ENCODE measurements at places on chromosomes 11 and 22.

GRCh38 chr11:111531687-111532364 is 8.7 kb upstream of the LAYN start:
- DNase-seq: peak; percentile 15

DNA sequence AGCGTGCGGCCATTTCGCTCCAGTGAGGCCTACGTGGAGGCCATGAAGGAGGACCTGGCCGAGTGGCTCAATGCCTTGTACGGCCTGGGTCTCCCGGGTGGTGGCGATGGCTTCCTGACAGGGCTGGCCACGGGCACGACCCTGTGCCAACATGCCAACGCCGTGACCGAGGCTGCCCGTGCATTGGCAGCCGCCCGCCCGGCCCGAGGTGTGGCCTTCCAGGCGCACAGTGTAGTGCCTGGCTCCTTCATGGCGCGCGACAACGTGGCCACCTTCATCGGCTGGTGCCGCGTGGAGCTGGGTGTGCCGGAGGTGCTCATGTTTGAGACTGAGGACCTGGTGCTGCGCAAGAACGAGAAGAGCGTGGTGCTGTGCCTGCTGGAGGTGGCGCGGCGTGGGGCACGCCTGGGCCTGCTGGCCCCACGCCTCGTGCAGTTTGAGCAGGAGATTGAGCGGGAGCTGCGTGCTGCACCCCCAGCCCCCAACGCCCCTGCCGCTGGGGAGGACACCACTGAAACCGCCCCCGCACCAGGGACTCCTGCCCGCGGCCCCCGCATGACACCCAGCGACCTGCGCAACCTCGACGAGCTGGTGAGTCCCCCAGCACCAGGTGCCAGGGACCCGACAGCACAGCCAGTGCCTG is 1.8 kb downstream of the GAS2L1 start:
- DNase-seq: no peak

DNA sequence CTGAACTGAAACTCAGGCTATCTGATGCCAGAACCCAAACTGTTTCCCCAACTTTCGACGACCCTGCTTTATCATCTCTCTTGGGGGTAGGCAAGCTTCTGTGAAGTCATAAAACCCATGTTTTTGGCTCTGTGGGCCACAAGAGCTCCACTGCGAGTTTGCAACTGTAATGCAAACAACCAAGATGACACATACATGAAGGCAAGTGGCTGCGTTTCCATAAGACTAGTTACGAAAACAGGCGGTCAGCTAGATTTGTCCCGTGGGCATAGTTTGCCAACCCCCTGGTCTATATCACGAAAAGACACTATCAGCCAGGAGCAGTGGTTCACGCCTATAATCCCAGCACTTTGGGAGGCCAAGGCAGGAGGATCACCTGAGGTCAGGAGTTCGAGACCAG is 37.5 kb downstream of the TPST2 start:
- no peak for DNase-seq

GRCh38 chr22:42296381-42296853 is 26.0 kb upstream of the TCF20 start:
- DNase-seq: no peak

DNA sequence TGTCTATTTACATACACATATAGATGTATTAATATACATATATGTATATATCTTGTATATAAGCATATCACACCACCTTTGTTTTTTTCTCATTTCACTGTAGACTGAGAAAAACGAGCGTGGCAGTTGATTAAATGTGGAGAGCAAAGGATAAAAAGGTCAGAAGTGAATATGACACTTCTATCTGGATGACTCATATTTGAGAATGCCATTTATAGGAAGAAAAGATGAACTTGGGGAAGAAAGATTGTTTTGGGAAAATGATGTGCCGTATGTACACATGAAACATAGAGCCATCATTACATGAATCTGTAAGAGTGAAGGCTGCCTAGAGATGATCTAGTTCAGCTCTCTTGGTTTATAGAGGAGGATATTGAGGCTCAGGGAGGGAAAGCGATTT is 28.7 kb downstream of the AMOTL1 start:
- no peak for DNase-seq

DNA sequence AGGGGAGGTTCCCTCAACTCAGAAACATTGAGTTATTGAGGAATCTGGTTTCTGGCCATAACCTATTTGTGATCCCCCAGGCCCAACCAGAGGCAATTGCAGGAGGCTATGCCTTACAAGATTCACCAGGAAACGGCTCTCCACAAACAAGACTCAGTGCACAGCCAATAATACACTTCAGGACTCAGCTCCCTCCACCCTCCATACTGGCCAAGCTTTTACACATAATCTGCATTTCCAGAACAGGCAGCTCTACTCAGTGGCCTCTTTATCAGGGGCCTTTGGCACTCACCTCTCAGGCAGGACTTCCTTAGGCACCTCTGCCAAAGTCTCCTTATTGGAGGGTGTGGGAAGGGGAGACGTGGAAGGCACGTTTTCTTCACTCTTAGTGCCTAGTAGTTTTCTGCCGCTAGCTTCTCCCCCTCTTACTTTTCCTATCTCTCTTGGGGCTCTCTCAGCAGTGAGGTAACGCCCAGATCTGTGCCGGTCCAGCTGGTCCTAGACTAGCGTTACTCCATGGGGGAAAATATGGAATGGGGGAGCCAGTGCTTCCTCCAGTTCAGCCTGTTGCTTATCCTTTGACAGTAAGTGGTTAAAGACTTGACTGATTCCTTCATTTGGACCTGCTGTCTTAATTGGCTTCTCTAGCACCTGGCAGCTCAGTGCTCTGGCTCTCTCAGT is 62.8 kb upstream of the ANO3 start:
- DNase-seq: no peak

DNA sequence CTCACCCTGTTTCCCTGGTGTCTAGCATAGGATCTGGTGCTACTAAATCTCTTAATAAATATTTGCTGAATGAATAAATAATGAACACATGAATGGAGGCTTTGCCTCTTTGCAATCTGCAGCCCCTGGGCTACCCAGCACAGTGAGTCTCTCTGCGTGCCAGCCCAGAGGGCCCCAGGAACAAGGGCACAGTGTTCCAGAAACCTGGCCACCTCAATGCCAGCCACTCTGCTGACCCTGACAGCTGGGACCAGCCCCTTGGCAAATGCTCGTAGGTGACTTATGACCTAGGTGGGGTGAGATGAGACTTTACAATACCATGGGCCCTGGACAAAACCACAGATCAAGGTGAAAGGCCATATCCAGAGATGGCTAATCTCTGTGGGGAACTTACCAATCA is 31.6 kb downstream of the UQCR10 start:
- no peak for DNase-seq

DNA sequence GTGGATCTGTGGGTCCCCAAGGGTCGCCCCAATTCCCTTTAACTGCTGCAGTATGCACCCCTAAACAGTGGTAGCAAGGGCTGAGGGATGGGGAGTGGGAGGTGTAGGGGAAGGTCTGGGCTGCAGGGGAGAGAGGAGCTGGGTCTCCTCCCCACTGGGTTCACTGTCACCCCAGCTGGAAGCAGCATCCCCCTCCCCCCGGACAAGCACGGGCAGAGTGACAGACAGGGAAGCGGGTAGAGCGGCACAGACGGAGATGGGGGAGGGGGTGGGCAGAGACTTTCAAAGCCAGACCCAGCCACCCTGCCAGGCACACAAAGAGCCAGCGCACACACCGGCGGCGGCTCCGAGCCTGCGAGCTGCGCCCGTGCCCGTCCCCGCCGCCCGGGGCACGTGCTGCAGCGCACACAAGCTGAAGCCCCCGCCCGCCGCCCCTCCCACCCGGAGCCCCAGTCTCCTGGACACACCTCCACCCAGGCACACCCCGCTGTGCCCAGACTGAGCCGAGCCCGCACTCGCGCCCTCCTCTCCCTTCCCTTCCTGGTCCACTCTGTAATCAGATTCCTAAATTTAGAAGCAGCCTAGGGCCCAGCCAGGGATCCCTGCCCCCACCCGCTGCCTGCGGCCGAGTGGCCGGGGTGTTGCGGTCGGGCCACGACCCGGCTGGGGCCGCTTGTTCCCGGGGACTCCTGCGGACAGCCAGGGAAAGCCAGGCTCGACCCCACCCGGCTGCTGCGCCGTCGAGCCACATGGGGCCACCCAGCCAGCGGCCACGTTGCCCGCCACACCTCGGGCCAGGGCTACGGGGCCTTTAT is 935 bp upstream of the RCOR2 start:
- peak; percentile 91 for DNase-seq

DNA sequence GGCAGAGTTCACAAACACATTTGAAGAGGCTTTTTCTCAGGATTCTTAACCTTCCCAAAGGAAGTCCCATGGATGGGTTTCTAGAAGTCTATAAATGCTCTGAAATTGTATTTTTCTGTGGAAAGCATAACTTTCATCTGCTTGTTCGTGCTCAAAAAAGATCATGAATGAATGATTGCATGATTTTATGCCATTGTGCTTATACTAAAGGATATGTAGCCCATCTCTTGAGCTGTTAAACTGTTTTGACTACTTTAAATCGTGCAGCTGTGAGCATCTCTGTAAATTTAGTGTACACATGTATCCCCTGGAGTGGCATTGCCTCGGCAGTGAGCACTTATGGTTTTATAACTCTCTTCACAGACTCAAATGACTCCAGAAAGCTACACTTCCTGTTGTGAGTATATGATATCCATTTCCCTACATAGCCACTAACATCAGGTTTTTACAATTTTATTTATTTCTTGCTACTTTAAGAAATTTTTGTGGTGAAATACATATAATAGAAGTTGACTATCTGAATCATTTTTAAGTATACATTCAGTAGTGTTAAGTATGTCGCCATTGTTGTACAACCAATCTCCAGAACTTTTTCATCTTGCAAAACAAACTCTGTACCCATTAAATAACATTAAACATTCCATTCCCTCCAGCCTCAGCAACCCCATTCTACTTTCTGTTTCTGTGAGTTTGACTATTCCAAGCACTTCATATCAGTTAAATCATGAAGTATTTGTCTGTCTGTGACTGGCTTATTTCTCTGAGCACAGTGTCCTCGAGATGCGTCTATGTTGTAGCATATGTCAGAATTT is 8.0 kb downstream of the NEAT1 start:
- DNase-seq: no peak

- DNase-seq: peak; percentile 59
Measured at GRCh38 chr11:60866911-60867870, at the start of gene ZP1. Gene ZP1 (plus strand): TSS chr11:60867542. CDS start chr11:60867562, 20 bp downstream.

- peak; percentile 62 for DNase-seq
Measured at GRCh38 chr11:32430568-32431381, 4.6 kb downstream of the WT1 start.

- DNase-seq: no peak
Measured at GRCh38 chr11:985406-985805, 51.1 kb downstream of the MUC6 start.

DNA sequence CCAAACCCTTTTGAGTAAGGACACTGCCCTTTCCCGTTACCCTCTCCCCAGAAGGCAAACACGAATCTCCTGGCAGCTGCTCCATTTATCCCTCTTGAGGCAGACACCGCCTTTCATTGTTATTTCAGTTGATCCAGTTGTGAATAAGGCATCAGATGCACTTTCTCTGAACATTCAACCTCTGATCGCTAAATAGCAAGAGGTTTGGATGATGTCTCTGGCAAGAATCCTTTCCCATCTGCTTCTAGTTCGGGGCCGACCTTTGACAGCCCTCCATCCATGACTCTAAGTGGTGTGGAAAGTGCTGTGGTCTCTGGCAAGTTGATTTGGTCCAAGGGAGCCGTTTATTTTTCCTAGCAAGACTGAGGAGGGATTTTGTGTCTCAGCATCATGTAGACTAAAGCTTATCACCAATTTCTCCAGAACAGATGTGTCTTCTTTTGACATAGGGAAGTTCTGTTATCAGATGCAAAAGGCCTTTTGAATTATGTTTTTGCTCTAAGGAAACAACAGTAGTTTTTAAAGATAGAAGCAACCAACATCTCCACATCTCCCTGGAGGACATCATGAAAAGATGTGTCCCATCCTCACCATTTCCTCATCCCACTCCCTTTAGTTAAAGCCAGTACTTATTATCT is 123.6 kb downstream of the CCDC34 start:
- DNase-seq: no peak

GRCh38 chr11:124113890-124114289 is 1.4 kb upstream of the VWA5A start:
- no peak for DNase-seq

DNA sequence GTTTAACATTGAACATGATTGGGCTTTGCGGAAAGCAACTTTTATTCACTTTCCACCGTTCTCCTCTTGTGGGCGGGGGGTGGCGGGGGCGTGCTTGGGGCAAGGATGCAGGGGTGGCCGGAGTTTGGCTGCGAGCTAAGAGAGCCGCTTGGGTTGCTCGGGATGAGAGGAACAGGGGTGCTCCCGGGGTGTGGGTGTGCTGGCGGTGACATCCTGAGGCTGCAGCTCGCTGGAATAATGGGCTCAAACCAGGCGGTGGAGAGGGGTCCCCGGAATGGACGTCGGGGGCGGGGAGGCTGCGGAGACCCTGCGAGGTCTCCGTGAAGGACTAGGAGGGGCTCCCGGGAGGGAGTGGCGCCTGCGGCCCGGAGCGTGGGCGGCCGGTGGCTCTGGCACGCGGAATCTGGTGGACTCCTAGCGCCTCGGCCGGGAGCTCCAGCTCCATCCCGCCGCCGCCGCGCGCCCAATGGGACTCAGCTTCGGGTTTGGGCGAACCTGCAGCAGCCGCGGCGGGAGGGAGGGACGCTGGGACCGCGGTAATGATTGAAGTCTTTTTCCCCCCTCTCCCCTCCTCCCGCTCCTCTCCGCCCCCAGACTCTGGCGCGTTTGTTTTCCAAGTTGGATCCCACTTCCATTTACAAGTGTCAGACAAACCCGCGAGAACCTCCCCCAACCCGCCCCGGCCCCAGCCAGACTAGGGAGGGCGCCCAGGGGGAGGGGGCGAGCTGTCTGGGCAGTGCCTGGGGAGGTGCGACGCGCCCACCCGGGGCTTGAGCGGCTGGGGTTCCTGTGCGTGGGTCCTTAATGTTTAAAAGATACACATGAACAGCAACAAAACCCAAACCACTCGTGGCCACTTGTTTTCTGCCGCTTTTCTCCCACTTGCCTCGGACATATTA is 2.0 kb downstream of the FAT3 start:
- peak; percentile 64 for DNase-seq

GRCh38 chr11:66888282-66888681 is 31.4 kb downstream of the LRFN4 start:
- DNase-seq: no peak

DNA sequence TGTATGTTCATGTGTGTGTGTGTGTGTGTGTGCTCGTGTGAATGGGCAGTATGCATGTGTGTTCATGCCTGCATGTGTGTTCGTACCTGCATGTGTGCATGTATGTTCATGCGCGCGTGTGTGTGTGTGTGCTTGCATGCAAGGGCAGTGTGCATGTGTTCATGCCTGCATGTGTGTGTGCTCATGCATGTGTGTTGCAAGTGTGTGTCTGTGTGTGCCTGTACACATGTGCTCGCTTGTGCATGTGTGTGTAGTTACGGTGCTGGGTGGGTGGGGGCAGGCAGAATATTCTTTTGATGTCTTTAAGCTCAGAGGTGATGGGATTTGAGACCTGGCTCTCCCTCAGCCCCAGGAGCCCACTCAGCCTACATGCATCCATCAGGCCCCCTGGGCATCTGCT is 822.1 kb downstream of the BRD1 start:
- no peak for DNase-seq

GRCh38 chr11:2775626-2776350 is 76.0 kb upstream of the KCNQ1OT1 start:
- DNase-seq: no peak

All from ELF-1 (cell line).